ENCODE measurements at places on chromosomes 1 and 21.
A peak's percentile ranks its signal among the peaks of the same experiment; 100 is the strongest.

DNA sequence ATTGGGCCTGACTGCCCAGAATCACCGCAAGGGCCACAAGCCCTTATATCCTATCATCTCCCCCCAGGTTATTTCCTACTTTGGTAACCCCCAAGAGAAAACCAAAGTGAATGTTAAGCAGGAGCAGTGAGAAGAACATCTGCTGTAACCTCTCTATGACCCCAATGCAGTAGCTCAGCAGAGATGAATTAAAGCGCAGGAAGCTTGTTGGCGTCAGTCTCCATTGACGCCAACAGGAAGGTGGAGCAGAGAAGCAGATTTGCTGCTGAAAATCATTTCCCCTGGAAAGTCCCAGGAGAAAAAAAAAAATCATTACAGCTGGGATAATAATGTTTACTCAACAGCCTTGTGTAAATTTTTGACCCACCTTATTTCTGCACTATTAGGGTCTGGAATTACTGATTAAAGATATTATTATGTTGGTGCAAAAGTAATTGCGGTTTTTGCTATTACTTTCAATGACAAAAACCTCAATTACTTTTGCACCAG, 33.2 kb upstream of the FAM163A start:
- no peak for DNase-seq

GRCh38 chr1:115454837-115455511, 116.9 kb upstream of the NGF start:
- DNase-seq: no peak

- no peak for DNase-seq
These were observed 16.0 kb upstream of the CHAF1B start for GRCh38 chr21:36369064-36369685.

GRCh38 chr1:30685796-30686165, 37.6 kb downstream of the MATN1 start:
- no peak for DNase-seq

DNA sequence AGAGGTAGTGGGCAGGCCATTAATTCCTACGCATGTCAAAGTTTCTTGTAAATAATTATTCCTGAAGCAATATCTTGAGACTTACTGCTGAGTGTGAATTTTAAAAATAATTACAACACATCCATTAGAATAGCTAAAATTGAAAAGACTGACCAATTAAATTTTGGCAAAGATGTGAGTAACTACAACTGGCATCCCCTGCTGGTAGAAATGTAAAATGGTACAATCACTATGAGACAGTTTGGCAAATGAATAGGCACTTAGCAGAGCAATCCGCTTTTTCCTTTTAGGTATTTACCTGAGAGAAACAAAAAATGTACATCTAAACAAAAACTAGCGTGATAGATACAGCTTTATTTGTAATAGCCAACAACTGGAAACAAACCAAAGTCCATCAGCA, 798.9 kb downstream of the BRINP3 start:
- DNase-seq: no peak

- DNase-seq: no peak
These were observed 1.3 kb upstream of the MPC2 start for GRCh38 chr1:167938080-167938636.

GRCh38 chr1:214300149-214300780, 19.3 kb downstream of the SMYD2 start:
- peak; percentile 36 for DNase-seq

DNA sequence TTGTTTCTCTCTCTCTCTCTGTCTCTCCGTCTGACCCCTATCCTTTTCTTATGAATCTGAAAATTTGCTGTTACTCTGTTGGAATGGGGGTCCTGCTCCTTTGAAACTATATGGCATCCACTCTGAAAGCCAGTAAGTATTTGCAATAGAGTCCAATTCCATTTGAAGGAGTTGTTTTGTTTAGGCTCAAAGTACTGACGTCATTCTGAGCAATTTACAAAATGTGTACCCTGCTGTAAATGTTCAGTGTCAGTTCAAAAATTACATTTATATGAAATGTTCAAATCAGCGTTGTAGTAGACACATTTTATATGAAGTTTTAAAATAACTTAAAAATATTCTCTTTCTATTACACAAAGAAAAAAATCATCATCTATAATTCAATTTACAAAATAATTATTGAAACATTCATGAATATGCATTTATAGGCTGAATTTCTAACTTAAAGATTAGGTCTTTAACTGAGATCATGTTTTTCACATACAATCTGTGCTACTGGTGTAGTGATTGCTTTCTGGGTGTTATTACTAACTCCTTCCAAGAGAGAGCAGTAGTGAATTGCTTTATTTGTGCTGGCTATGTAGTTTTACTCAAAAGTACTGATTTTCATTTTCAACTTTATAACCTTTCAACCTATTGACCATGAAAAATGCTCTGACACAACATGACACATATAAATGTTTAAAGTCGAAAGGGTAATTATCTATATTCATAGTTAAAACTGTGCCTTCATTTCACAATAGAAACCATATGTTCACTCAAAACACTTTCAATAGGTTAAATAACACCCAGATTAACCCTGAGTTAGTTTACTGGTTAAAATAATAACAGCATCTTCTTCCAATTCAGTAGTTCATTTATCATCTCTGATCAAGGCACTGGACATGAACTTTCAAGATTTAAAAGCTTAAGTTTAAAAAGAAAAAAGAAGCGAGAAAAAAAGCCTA, 253.1 kb upstream of the ADGRL4 start:
- DNase-seq: no peak

DNA sequence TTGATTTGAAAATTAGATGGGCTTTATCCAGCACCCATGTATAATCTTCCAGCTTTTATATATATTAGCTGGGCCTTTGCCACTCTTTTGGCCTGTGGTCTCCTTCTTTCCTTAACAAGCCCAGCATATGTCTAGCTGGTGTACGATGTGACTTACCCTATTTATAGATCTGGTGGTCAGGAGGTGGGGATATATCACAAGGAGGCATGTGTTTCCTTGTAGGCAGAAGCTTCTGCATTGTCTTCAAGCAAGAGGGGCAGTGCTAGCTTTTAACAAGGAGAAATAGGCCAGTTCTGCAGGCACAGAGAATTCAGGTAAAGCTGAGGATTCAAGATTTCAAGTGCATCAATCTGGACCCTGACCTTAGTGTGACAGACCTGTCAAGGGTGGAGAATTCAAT, 38.0 kb upstream of the DNASE2B start:
- no peak for DNase-seq

GRCh38 chr1:67227196-67227595, 60.9 kb downstream of the IL23R start:
- no peak for DNase-seq

DNA sequence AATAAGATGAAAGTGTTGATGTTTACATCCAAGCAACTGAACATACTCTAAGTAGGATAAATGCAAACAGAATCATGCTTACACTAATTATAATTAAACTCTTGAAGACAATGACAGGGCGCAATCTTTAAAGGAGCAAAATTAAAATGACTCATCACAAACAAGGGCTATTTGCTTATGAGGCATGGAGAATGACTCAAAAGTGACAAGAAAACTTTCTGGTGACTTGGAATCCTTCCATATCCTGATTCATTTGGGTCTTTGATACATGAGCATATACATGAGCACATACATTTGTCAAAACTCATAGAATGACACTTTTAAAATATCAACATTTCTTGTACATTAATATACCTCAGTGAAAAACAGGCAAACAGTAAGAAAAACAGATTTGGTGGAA, 1632.3 kb downstream of the KCNT2 start:
- no peak for DNase-seq

GRCh38 chr1:8915446-8915845, 30.2 kb upstream of the CA6 start:
- no peak for DNase-seq

All from endodermal cell (in vitro differentiated cells).